BJ (cell line): ENCODE measurements at places on chromosomes 1 and 21.

GRCh38 chr21:34348890-34349519, 14.8 kb upstream of the KCNE2 start:
- no peak for DNase-seq

DNA sequence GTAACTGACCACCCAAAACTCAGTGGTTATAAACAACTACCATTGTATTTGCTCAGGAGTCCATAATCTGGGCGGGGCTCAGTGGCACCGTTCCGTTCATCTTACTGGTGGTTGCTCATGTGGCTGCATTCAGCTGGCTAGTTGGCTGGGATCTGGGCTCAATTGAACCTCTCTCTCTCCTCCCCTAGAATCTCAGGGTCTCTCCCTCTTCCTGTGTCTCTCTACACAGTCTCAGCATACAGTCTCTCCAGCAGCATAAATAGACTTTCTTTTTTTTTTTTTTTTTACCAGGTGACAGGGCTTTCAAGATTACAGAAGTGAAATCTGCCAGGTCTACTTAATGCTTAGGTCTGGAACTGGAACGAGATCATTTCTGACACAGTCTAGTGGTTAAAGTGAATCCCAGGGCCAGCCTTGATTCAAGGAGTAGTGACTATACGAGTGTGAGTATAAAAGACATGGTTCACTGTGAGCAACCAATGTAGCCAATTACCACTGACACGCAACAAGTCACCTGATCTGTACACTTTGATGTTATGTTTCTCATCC, 193.7 kb upstream of the ESRRG start:
- no peak for DNase-seq

DNA sequence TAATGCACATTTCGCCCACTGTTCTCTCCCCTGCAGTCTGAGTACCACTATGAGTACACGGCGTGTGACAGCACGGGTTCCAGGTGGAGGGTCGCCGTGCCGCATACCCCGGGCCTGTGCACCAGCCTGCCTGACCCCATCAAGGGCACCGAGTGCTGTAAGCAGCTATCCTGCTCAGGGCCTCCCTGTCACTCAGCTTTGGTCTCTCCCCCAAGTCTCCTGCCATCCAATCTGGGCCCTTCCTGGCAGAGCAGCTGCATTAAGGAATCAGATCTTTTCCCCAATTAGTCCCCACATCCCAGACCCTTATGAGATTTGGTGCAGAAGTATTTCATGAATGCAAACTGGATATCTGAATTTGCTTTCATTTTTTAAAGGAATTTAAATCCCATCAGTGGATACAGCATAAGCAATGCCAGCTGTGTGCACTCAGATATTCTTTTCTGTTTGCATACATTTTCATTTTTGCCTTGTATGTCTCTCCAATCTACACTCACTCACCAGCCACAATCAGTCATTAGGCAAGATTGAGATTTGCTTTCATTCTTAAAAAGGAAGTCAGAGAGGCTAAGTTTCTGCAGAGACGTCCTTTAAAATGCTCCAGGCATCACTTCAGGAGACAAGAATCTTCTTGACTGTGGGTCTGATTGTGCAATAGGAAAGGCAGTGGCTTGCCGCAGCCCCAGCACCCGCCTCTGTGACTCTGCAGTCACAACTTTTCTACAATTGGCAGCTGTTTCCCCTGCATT, 48.1 kb downstream of the ELAPOR1 start:
- peak; percentile 86 for DNase-seq

- no peak for DNase-seq
Observed at GRCh38 chr1:56396581-56396980, 182.8 kb downstream of the PLPP3 start.

GRCh38 chr1:240771450-240771849, 159.5 kb upstream of the GREM2 start:
- no peak for DNase-seq

DNA sequence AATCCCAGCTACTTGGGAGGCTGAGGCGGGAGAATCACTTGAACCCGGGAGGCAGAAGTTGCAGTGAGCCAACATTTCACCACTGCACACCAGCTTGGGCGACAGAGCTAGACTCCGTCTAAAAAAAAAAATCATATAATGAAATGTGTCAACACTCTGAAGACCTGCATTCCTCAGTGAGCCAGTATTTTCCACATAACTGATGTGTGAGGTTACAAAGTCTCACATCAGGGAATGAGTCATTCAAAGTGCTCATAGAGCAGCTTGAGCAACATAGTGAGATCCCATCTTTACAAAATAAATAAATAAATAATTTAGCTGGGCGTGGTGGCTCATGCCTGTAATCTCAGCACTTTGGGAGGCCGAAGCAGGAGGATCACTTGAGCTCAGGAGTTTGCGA, 65.5 kb downstream of the CASZ1 start:
- DNase-seq: peak; percentile 47

DNA sequence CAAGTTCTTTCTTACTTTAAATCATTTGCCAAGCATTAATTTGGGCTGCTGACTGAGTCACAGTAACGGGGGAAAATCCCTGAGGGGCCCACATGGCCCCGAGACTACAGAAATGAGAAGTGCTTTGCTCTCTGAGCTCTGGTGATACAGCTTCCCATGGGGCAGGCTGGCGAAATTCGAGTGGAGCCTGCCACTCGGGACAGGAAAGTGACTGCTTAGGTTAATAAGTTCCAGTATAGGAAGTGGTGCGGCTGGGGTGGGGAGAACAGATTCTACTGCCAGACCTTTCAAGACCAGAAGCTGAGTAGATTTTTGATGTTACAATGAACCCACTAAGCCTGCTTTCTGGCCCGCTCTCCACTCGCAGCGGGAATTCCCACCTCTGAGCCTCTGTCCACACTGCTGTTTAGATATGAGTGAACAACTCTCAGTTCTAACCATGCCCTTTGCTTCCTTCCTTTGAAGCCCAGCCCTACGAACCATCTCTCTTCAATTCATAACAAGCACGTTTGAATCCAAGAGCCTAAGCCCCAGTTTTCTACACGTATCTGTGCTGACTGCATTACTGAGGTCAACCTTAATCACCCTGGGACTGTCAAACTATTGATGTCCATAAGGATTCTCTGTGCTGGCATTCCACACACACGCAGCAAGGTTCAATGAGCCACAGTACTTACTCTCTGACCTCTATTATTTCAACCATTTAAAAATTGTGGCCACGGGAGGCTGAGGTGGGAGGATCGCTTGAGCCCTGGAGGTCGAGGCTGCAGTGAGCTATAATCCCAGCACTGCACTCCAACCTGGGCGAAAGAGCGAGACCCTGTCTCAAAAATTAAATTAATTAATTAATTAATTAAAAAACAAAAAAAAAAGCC, 9.6 kb downstream of the ZBTB17 start:
- no peak for DNase-seq
